ENCODE measurements at places on chromosomes 1 and 21. TPM values are rescaled to one million over a fixed set of nuclear protein-coding genes. Genes with fewer than 3 reads are reported as not detected.

NFYC gene
- 66.0 TPM for polyA plus RNA-seq

HCN3 gene
- 53.4 TPM for polyA plus RNA-seq

SYCP1 gene
- polyA plus RNA-seq = not detected

KCNK1 gene
- polyA plus RNA-seq = 1.8 TPM

TAS1R1 gene
- polyA plus RNA-seq = not detected

MAP3K21 gene
- polyA plus RNA-seq = 3.7 TPM

AGT gene
- not detected for polyA plus RNA-seq

HTR6 gene
- polyA plus RNA-seq = not detected

CELA2A gene
- not detected for polyA plus RNA-seq

DENND4B gene
- polyA plus RNA-seq = 25.3 TPM

ADAMTSL4 gene
- not detected for polyA plus RNA-seq

HES3 gene
- not detected for polyA plus RNA-seq

AGTRAP gene
- polyA plus RNA-seq = 4.4 TPM

TDRD5 gene
- not detected for polyA plus RNA-seq

MSH4 gene
- polyA plus RNA-seq = 0.43 TPM

PTCH2 gene
- 0.78 TPM for polyA plus RNA-seq

RHBDL2 gene
- polyA plus RNA-seq = not detected

FCER1G gene
- 3.5 TPM for polyA plus RNA-seq

ADCY10 gene
- 0.22 TPM for polyA plus RNA-seq

IVL gene
- polyA plus RNA-seq = not detected

TSPAN2 gene
- 34.4 TPM for polyA plus RNA-seq

HNRNPCL4 gene
- not detected for polyA plus RNA-seq

BARHL2 gene
- not detected for polyA plus RNA-seq

HUNK gene
- 9.3 TPM for polyA plus RNA-seq

CYP4Z1 gene
- not detected for polyA plus RNA-seq

IFNLR1 gene
- 0.16 TPM for polyA plus RNA-seq

KLHL21 gene
- polyA plus RNA-seq = 8.4 TPM

COL9A2 gene
- polyA plus RNA-seq = 1.3 TPM

THEMIS2 gene
- 0.26 TPM for polyA plus RNA-seq

FAM72D gene
- not detected for polyA plus RNA-seq

UCHL5 gene
- polyA plus RNA-seq = 24.4 TPM

KPRP gene
- polyA plus RNA-seq = not detected

SLC44A3 gene
- 0.28 TPM for polyA plus RNA-seq

RGS8 gene
- 8.3 TPM for polyA plus RNA-seq

C1orf74 gene
- 2.8 TPM for polyA plus RNA-seq

PLA2G2C gene
- not detected for polyA plus RNA-seq

LCK gene
- polyA plus RNA-seq = not detected

PRRX1 gene
- polyA plus RNA-seq = 0.10 TPM

SLC5A9 gene
- not detected for polyA plus RNA-seq

CLDN17 gene
- not detected for polyA plus RNA-seq

FAM72C gene
- not detected for polyA plus RNA-seq

ACTN2 gene
- 6.1 TPM for polyA plus RNA-seq

DMBX1 gene
- polyA plus RNA-seq = not detected

GUCA2B gene
- not detected for polyA plus RNA-seq

MAN1C1 gene
- 0.66 TPM for polyA plus RNA-seq

SPRR2E gene
- not detected for polyA plus RNA-seq

TTC24 gene
- polyA plus RNA-seq = not detected

PRAMEF9 gene
- polyA plus RNA-seq = not detected

PROX1 gene
- 0.62 TPM for polyA plus RNA-seq

KRTAP21-1 gene
- not detected for polyA plus RNA-seq

CFHR3 gene
- not detected for polyA plus RNA-seq

WNT3A gene
- not detected for polyA plus RNA-seq

NBPF10 gene
- polyA plus RNA-seq = 0.34 TPM

COL24A1 gene
- polyA plus RNA-seq = 1.1 TPM

COL8A2 gene
- 0.98 TPM for polyA plus RNA-seq

DPT gene
- not detected for polyA plus RNA-seq

MAP1LC3C gene
- polyA plus RNA-seq = 0.50 TPM

RHCE gene
- polyA plus RNA-seq = 1.7 TPM
